Frontal cortex (tissue), 4 donors: ENCODE measurements at places on chromosomes 7 and 10.

GRCh38 chr7:80659120-80660055 lies 20.9 kb downstream of the CD36 start:
- DNase-seq: peak; percentile 7

DNA sequence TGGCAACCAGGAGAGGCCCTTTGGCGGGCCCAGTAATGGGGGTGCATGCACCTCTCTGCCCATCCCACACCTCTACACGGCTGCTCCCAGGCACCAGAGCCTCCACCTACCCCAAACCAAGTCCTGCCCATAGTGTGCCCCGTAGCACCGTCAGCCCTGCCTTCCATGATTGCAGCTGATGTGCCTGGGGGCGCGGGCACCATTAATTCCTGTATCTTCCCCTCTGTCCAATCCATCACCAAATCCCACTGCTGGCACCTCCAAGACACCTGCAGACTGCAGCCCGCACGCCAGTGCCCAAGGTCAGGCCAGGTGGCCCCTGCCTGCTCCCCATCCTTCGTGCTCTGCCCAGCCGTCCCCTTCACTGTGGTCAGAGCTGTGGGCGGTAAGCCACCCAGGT lies 533.0 kb downstream of the PTPRN2 start:
- DNase-seq: no peak

DNA sequence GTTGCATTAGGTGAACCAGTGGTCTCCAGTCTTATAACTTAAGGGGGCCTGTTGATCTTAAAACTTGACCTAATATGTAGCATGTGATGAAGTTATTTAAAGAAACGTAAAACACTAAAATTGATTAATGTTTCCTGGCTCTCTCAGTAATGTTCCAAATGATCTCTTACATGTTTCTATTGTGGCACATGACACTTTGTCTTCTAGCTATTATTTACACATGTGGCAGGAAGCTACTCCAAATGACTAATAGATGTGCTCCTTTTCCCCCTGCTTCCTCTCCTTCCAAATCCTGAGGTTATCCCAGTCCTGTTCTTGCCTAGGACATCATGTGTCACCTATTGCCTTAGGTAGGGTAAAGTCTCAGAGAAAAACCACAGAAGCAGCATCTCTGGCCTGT lies 89.4 kb downstream of the FAS start:
- no peak for DNase-seq

- DNase-seq: no peak
Measured at GRCh38 chr10:132944510-132944909, 2.1 kb upstream of the CFAP46 start.

DNA sequence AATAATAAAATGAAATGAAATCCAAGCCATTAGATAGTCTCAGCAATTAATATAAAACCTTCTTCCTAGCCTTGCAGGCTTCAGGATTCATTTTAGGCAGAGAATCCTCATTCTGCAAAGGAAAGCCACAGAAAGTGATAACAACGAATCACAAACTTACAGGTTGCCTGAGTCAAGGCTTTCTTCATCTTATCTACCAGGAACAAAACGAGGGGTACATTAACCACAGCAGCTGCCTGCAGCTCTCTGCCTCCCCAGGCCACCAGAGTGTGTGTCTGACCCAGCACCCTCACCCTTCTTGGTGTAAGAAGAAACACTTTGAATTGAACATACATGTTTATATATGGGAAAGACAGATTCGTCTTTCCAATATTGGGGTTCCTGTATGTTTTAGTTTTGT lies 12.5 kb upstream of the TNS3 start:
- no peak for DNase-seq

DNA sequence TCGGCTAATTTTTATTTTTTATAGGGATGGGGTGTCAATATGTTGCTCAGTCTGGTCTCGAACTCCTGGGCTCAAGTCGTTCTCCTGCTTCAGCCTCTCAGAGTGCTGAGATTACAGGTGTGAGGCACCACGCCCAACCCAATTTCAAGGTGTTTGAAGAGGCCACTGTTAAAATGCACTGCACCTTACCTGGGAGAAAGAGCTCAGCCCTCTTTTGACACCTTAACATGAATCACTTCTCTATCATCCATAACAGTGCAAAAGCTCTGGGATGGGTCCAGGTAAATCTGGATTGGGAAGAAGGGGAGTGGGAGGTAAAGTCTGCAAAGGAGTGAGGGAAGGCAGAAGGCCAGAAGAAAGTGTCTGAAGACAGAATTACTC lies 557 bp upstream of the ZNF282 start:
- DNase-seq: no peak

GRCh38 chr7:46209611-46210388 lies 288.7 kb upstream of the IGFBP3 start:
- no peak for DNase-seq

DNA sequence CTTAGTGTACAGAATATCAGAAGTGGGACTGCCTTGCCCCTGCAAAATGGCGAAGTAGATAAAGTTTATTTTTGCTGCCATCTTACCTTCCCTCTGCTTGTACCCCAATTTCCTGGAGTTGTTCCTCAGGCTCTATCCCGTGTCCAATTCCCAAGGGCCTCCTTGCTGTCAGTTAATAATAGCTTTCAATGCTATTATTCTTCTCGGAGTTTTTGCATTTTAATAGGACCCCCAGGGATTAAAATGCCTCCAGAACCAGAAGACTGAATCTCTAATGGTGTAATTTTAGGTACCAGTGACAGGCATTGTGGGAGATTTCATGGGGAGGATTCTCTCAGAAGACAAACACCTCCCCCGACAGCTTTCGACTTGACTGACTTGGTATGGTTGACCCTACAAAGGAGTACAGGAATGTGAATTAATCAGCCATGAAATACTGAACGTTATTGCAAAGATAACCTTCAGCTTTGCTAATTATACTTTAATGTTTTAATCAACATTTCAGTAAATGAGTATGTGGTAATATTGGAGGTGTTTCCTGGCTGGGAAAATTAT lies 75.2 kb downstream of the ZNF22 start:
- no peak for DNase-seq

DNA sequence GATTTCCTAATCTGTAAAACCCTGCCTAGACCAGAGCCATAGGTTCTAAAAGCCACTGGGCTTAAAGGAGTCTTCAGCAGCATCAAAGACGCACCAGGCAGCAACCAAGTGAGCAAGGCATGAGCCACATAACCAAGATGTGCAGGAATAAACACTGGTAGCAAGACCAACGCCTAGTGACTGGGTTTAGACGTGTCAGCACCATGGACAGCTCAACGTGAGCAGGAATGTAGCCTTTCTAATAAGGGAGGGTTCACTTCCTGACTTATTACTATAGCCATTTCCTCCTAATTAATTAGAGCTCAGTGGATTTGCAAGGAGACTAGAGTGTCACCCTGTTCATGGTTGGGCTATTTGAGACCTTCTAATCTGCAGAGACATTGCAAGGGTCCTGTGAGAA lies 223.7 kb downstream of the LHFPL3 start:
- DNase-seq: no peak

DNA sequence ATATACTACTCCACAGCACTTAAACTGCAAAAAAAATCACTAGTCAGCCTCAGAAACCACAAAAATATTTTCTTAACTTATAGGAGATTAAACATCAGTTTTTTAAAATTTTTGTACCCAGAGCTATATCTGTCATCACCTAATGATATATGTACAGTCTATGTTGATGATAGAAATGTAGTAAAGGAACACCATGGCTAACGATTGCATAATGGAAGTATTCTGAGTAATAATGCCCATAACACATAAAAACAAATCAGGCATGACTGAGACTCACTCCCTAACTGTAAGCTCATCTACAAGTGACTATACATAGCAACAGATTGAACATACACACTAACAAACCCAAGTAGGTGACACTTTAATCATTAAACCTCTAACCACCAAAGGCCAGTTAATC lies 51.3 kb downstream of the TSPAN12 start:
- no peak for DNase-seq

- no peak for DNase-seq
Measured at GRCh38 chr7:28776463-28777157, 181.5 kb downstream of the TRIL start.

- DNase-seq: no peak
Measured at GRCh38 chr10:71631007-71631861, 88.3 kb downstream of the C10orf105 start.

DNA sequence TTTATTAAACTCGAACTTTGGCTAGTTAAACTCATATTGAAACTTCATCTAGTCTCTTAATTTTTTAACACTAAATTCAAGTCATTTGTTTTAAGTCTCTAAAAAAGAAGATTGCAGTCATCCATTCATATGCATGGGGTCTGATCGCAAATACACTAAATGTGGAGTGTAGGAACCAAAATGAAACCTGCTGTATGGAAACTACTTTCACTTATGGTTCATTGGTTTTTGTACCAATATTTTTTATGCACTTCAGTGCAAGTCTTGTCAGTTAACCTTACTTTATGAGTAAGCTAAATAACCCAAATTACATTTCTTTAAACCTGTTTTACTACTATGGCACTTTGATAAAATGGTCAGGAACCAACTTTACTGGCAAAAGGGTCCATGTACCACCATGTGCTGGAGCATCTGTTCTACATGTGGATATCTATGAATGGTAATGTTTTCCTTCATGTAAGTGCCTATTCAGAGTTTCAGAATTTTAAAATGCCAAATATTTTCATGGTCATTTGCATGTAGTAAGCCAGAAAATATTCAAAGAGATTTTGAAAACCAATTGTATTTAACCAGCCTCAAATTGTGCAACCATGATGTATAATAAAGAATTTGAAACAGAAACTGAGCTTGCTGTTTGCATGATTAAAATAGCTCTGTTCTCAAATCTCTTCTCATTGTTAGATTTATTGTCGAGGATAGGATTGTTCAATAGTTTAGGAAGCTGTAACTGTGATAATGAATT lies 7.6 kb upstream of the SUPV3L1 start:
- no peak for DNase-seq

DNA sequence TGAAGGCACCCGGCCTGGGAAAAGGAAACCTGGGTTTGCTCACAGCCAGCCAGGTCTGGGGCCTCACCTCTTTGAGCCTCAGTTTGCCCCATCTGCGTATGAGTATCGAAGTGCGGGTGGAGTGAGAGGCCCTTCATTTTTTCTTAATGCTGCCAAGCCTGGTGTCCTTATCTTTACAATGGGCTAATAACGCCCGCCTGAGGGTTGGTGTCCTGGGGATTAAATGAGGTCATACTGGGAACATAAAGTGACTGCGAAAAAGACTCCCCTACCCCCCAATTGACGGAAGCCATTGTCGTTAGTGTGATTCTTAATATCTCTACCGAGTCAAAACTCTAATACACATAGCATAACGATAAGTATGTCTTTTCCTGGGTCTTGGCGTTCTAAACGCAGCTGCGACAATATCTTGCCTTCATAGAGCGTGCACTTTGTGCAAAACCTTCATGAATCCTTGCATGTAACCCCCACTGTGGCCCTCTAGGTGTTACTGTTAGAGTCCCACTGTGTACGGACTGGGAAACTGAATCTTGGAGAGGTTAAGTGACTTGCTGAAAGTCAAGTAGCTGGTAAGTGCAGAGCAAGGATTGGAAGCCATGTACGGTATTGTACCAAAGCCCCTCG lies 11.4 kb upstream of the GRB10 start:
- DNase-seq: no peak

DNA sequence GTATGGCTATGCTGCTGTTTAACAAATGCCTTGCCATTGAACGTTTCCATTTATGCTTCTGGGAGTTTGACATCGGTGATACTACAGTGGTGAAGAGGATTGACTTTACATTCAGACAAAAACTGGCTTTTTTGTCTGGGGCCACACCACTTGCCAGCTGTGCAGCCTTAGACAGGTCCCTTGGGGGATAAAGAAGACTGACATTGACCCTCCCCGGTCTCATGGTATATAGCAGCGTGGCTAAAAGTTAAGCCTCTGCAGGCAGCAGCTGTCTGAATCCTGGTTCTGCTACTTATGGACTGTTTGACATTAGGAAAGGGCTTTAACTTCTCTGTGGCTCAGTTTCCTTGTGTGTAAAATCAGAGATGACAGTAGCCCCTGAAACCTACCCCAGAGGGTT lies 42.0 kb upstream of the PTF1A start:
- no peak for DNase-seq

GRCh38 chr10:97278491-97278989 lies 13.9 kb downstream of the ARHGAP19 start:
- DNase-seq: no peak

GRCh38 chr10:15265056-15265455 lies 96.6 kb upstream of the NMT2 start:
- DNase-seq: no peak

GRCh38 chr7:246451-246850 lies 43.5 kb upstream of the FOXL3 start:
- no peak for DNase-seq

- no peak for DNase-seq
Measured at GRCh38 chr7:127409629-127410028, 17.1 kb upstream of the ZNF800 start.

- DNase-seq: no peak
Measured at GRCh38 chr10:125343118-125343925, 183.0 kb upstream of the CTBP2 start.

DNA sequence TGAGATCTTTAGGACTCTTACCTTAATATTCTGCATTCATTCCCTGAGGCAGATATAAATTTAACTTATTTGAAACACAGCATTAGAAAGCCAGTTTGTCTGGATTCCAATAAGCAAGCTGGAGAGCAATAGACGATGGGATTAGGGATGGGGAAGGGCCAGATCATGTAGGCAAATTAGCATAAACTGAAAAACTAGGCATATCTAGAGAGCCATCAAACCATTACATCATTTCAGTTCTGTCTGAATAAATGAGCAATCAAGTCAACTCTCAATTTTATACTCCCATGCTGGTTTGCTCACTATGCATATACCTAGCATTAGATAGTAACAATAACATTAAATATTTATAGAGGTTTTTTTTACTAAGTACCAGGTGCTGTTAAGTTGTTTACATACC lies 583.6 kb upstream of the LRRN3 start:
- no peak for DNase-seq

- no peak for DNase-seq
Measured at GRCh38 chr7:116771640-116772039, 90.7 kb upstream of the CAPZA2 start.

- no peak for DNase-seq
Measured at GRCh38 chr10:33377658-33378025, 43.2 kb upstream of the NRP1 start.

DNA sequence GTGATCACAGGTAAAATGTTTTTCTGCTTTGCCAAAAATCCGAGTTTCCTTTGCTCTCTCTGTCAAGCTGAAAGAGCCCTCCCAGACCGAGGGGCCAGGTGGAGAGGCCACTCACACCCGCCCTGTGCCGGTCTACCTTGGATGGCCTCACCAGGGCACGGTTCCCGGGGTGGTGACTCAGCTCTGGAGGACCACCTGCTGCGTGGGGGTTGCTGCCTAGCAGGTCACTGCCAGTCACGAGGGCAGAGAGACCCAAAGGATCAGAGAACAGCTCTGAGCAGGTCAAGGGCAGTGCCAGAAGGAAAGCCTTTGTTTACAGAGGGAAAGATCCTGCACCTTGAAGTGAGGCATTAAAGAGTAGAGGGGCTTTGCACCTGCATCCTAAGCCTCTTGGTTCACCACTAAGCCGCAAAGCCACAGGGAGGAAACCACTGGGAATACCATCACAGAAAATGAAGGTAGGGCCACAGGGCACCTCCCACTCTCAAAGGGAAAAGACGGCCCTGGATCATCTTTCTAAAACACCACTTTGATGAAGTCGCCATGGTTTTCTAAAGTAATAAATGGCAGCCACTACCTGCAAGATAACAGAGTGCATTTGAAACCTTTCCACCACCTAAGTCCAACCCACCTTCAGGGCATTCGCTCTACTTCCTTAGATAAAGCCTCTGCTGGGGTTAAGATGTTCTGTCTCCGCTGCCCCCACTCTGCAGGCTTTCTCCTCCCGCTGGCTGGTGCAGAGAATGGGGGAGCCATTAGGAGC lies 160.3 kb upstream of the KLF14 start:
- no peak for DNase-seq
